ENCODE measurements at places on chromosomes 3 and 15.

GRCh38 chr3:175208326-175208725, 349.2 kb downstream of the NAALADL2 start:
- DNase-seq, result no peak

- DNase-seq, result no peak
Measured at GRCh38 chr3:25604107-25604805, 60.5 kb downstream of the TOP2B start.

DNA sequence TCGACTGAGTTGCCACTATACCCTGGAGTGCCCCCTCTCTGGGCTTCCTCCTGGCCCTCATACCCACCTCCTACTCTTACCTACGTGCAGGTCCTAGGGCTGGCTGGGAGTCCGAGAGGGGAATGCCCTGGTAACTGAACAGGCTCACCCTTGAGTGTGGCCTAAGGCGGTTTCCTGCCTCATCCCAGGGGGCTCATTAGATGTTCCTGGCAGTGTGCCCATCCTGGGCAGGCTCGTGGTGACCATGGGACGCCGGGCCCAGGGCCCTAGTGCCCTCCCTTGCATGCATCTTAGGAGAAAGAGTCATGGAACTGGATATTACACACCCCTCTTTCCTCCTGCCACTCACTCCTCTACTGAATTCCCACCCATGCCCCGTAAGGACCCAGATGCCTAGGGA, 2.8 kb downstream of the SEMA4B start:
- DNase-seq, result no peak

- no peak for DNase-seq
Measured at GRCh38 chr3:52256622-52257021, 11.1 kb downstream of the PPM1M start.

DNA sequence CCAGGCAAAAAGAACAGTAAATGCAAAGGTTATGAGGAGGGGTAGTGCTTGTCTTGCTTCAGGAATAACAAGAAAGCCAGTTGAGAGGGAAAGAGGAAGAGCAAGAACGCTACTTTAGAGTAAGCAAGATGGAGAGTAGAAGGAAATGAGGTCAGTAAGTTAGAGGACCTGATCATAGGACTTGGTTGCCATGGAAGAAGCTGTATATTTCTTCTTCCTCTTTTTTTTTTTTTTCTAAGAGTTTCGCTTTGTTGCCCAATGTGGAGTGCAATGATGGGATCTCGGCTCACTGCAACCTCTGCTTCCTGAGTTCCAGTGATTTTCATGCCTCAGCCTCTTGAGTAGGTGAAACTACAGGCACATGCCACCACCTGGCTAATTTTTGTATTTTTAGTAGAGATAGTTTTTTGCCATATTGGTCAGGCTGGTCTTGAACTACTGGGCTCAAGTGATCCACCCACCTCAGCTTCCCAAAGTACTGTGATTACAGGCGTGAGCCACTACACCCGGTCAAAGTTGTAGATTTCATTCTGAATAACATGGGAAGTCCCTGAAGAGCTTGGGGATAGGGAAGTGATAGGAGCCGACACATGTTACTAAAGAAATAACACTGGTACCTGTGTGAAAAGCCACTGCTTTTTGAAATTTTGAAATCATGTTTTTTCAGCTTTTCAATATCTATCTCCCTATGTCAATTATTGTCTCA, 527.9 kb upstream of the NAALADL2 start:
- DNase-seq, result no peak

DNA sequence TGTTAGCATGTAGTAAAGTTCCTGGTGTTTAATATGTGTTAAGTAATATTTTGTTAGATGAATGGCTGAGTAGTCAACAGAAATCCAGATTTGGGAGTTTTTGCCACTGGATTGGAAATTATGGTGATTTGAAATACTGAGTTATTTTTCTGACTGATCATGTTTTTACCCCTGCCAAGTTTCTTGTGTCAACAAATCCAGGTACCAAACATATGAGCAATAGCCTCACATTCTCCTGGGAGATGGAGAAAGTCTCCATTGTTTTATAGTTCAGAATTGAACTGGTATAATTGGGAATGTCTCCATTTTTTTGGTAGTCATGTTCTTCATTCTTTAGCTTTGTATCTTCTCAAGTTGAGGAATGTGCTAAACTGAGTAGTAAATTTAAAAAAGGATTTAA, 767.2 kb upstream of the LMCD1 start:
- DNase-seq, result no peak

DNA sequence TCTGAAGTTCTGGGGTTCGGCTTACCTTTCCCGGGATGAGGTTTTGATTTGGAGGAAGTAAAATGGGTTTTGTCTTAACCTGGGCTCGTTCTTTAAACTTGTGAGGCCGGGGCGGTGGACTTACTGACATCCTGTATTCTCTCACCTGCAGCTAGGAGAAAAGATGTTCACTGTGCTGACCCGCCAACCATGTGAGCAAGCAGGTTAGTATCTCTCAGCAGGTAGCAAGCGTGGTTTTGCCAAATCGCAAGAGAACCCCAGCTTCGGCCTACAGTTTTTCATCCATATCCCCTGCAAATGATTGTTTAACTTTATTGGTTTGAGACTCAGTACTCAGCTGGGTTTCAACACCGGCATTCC, 891 bp downstream of the ENTPD3 start:
- no peak for DNase-seq

- DNase-seq, result no peak
Measured at GRCh38 chr3:88005066-88005465, 53.7 kb downstream of the CGGBP1 start.

DNA sequence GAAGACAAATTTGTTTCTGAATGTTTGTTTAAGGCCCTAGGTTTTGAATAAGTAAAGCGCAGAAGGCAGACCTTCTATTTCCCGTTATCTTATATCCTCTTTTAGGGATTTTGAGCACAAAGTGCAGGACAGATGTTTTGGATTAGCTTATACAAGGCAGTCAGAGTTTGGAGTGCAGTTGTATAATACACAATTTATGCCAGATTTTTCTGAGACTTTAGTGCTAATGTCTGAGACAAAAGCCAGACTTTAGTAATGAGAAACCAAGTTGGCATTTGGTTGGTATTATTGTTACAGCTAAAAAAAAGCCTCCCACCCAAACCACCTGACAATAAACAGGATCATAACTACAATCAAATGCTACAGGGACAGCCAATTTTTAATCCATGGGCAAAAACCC, 309.9 kb upstream of the SATB1 start:
- no peak for DNase-seq

DNA sequence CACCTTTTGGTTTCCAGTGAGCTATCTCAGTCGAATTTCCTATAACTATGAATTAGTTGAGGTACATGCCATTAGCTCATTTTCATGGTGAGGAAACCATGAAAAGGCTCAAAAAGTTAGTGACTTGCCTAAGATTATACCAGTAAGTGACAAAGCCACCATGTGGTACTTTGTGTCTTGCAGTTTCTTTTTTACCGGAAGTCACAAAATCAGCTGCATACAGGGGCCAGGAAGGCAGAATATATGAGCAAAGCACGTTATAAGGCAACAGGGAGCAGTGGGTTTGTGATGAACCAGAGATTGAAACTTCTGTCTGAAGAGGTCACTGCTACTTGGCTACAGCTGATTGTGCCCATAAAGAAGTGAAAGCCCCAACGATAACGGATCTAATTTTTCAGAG, 50.3 kb downstream of the CMTM8 start:
- no peak for DNase-seq

GRCh38 chr15:27865926-27866325, 233.2 kb downstream of the OCA2 start:
- no peak for DNase-seq

- no peak for DNase-seq
Measured at GRCh38 chr15:98953968-98954367, 53.6 kb downstream of the PGPEP1L start.

DNA sequence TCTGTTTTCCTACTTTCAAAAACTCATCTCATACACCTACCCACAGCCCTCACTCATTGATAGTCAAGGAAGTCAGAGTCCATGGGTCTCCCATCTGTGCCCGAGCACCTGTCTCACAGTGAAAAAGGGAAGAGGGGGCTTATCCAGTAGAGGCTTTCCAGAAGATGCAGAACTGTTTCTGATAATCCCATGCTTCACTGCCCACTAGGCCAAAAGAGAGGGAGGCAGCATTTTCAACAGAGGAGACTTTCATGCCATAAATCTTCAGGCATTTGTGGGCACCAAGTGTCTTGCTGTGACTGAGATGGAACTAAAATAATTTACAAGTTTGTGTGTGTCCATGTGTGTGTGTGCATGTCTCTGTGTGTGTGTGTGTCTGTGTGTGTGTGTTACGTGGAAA, 117.9 kb upstream of the PHLDB2 start:
- DNase-seq, result no peak

Data from effector CD4-positive, alpha-beta T cell (primary cell).